ENCODE measurements at places on chromosomes 7 and 10.

DNA sequence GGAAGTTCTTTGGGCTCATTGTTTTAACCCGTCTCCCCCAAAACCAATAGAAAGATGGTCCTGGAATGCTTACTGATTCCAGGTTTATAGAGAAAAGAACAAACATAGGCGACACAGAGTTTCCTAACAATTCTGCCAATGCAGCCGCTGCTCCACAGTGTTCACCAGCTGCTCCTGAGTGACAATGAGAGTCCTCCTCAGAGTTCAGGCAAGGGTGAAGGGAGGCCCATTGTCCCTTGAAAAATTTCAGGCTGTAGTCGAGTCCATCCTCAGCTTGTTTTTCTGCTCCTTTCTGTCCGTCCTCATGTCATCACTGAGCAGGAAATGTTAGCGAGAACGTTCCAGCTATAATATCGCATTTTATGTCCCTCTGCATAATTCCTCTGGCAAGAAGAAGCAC lies 537.6 kb downstream of the TCERG1L start:
- no peak for DNase-seq

- DNase-seq: peak; percentile 55
Measured at GRCh38 chr10:18449611-18450026, 201.8 kb downstream of the NSUN6 start.

GRCh38 chr7:147062897-147063296 lies 946.3 kb downstream of the CNTNAP2 start:
- peak; percentile 4 for DNase-seq

GRCh38 chr7:10720042-10720441 lies 253.6 kb upstream of the PHF14 start:
- no peak for DNase-seq

DNA sequence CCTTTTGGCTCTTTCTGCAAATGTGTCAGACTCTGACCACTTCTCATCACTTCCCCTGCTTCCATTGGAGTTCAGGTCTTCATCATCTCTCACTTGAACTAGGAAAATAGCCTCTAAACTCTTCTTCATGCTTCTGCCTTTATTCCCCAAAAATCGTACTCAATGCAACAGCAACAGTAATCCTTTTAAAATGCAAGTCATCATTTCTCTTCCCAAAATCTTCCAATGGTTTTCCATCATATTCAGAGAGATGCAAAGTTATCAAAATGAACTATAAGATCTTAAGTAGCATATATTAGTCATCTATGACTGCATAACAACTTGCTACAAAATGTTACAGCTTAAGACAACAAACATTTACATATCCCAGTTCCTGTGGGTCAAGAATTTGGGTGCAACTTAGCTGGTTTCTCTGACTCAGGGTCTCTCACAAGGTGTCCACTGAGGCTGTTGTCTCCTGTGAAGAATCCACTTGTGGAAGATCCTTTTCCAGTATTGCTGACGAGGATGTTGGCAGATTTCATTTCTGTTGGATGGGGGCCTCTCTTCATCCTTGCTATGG lies 31.0 kb upstream of the ETV1 start:
- DNase-seq: no peak

GRCh38 chr10:103502849-103503660 lies 9.6 kb downstream of the NEURL1 start:
- DNase-seq: no peak

GRCh38 chr7:130721486-130722277 lies 12.3 kb downstream of the KLF14 start:
- peak; percentile 64 for DNase-seq

GRCh38 chr10:125144693-125145623 lies 15.4 kb downstream of the CTBP2 start:
- DNase-seq: peak; percentile 63

DNA sequence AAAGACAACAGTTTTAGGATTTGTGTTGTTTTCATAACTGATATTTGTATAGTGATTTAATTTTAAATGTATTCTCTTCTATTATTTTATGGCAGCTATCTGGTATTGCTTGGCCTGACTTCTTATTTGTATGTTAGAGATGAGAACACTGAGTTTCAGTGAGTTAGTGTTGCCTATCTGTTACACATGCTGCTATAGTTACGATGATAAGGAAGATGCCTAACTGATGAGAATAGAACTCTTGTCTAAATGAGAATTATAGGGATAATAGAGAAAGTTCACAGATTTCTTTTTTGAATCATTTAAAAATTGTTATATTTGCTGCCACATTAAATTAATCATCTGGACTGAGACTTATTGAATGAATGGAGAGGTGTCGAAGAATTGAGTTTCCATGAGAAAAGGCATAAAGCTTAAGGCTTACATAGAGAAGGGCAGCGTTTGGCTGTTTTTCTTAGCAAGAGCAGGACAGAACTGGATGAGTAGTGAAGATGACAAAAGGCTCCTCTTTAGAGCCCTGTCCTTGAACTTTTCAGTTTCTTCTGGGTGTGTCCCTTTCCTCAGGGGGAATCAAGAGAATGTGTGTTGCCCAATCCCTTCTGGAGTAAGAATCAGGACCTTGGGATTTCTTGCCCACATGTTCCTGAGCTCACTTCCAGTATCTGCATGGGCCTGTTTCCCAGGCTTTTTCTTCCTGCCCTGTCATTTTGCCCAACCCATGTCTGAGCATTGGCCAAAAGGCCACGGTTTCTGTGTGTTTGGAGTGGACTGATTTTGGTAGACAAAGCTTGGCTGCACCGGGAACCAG lies 195.6 kb upstream of the CSTF2T start:
- no peak for DNase-seq

- DNase-seq: no peak
Measured at GRCh38 chr10:120077707-120078492, 185.4 kb downstream of the SEC23IP start.

GRCh38 chr10:53440601-53441000 lies 668.0 kb upstream of the MBL2 start:
- no peak for DNase-seq

DNA sequence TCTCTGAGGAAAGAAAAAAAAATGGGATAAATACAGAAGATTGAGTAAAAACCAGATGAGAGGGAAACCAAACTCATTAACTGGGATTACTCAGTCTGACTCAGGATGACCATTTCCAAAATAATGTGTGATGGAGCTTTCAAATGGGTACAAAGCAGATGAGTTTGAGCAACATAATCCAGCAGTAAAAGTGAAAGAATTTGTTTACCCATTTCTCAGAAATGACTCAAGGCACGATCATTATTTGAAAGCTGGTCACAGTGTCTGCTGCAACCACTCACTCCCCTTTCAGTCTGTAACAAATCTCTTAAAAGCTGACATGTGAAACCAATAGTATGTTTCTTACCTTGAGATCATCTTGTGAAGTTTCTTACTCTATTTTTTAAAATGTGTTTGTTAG lies 104.7 kb upstream of the KLF14 start:
- DNase-seq: no peak

GRCh38 chr10:132685101-132685891 lies 100.7 kb downstream of the NKX6-2 start:
- DNase-seq: no peak

DNA sequence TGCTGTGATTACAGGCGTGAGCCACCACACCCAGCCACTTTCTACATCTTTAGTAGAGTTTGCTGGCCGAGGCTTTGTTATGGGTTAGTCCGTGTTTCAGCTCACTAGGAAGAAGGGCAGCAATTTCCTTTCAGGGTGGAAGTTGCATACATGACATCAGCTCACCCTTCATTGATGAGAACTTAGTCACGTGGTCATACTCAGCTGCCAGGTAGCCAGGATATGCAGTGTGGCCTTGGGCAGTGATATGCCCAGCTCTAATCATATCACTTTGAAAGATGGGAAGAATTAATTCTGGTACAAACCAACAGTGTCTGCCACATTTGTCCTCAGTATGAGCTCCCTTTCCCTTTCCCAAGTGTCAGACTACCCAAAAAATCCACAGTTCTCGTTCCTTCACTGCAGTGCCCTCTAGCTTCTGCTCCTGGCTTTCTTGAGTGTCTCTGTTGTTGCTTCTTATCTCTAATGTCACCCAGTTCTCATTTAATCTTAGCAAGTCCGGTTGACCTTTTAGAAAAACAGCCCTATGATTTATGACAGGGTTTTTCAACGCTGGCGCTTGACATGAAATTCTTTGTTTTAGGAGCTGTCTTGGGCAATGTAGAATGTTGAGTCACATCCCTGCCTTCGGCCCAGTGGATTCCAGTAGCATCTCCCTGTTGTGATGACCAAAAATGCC lies 108.7 kb upstream of the ITGB1 start:
- DNase-seq: no peak

DNA sequence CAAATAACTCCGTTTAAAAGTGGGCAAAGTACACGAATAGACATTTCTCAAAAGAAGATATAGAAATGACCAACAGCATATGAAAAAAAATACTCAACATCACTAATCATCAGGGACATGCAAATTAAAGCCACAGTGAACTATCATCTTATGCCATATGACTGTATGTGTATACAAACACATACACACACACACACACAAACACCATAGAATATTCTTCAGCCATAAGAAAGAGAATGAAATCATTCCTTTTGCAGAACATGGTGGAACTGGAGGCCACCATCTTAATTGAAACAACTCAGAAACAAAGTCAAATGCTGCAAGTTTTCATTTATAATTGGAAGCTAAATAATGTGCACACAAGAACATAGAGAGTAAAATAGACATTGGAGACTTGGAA lies 1019.4 kb downstream of the KCNMA1 start:
- no peak for DNase-seq

DNA sequence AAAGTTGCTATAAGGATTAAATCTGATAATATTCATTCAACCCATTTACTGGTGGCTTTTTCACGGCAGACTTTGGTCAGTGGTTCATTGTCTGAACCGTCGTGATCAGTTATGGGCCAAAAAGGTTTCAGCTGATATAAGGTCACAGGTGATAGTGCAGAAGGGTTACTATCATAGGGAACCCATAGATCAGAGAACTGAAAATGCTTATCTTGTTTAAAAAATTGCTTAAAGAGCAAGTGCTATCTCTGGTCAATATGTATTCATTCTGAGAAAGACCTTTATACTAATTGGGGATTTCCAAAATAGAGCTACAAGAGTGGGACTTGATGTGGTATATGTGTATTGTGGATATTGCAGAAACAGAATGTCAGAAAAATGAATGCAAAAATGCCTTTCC lies 147.8 kb upstream of the SEMA3E start:
- DNase-seq: no peak

- DNase-seq: no peak
Measured at GRCh38 chr7:50714857-50715256, 67.8 kb downstream of the GRB10 start.

GRCh38 chr10:116838143-116838725 lies 11.1 kb upstream of the ENO4 start:
- DNase-seq: no peak

GRCh38 chr7:123770378-123770777 lies 21.6 kb upstream of the WASL start:
- peak; percentile 88 for DNase-seq

- DNase-seq: no peak
Measured at GRCh38 chr7:78284945-78285344, 486.4 kb downstream of the PHTF2 start.

DNA sequence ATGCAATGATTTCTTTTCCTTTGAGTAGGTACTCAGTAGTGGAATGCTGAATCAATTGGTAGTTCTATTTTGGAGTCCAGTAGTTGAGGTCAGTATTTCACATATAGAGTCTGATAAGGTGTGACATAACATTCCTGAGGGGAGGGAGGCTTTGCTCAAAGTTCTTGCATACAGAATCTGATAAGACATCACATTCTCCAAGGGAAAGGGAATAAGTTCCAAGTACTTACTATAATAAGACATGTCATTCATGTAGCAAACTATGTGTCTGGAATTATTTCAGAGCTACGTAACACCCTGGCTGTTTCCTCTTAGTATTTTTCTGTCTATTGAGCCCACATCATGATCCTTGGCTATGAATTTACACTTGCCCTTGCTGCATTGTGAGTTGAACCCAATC lies 74.3 kb upstream of the POM121L12 start:
- DNase-seq: no peak

DNA sequence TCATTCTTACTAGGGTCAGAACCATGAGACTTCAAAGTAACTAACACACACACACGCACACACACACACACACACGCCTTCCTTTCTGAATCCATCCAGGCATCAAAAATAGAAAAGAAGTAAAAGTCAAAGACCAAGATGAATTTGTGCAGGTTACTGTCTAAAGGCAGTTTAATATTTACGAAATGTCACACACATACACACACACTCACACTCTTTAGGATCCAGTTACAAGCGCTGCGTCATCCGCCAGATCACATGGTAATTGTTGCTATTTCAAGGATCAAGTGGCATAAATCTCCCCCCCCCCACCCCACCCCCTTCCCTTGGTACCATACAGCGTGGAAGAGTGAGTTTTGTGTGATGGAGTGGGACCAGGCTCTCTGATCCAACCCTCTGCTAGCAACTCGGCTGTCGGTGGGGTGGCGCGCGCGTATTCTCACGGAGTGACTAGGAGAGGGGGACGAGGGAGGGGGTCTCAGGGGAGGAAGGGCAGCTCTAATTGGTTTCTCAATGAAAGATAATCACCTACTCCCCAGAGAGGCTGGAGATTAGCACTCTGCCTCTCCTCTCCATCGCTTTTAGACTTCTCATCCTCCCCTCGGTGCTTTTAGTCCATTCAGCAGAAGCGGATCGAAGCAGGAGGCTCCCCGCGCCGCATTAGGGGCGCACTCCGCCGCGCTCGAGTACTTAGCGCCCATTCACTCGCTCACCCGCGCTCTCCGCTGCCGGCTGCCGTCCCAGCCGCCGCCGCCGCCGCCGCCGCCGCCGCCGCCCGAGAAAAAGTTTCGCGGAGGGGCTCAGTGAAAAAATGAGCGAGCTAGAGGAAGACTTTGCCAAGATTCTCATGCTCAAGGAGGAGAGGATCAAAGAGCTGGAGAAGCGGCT lies 83.5 kb upstream of the PRKG1 start:
- DNase-seq: no peak

GRCh38 chr10:43453266-43453831 lies 16.4 kb downstream of the ZNF487 start:
- DNase-seq: no peak

GRCh38 chr7:156640257-156640948 lies at the start of gene RNF32:
Gene RNF32, plus strand, starts transcription at chr7:156640774. Its CDS starts 3,104 bp downstream, at chr7:156643878.
- peak; percentile 93 for DNase-seq

GRCh38 chr10:23448802-23449570 lies 10.1 kb downstream of the OTUD1 start:
- peak; percentile 33 for DNase-seq

DNA sequence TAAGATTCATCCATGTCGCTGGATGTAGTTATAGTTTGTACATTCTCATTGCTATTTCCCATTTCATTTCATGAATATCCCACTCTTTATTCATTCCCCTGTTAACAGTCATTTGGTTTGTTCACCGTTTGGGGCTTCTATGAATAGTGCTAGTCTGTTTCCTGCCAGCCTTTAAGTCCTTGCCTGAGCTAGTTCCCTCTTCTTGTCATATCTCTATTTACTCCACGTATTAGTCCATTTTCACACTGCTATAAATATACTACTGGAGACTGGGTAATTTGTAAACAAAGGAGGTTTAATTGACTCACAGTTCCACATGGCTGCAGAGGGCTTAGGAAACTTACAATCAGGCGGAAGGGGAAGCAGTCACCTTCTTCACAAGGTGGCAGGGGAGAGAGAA lies 56.2 kb downstream of the PLCE1 start:
- no peak for DNase-seq

GRCh38 chr7:74654811-74655210 lies 2.7 kb upstream of the GTF2I start:
- no peak for DNase-seq

Measured in inflammatory macrophage (primary cell).